Stimulated activated CD8-positive, alpha-beta memory T cell treated with anti-CD3 and anti-CD28 coated beads, Interleukin-15, amount 100 ng/mL, for 4 hours (primary cell): ENCODE measurements at places on chromosomes 12 and 14.

DNA sequence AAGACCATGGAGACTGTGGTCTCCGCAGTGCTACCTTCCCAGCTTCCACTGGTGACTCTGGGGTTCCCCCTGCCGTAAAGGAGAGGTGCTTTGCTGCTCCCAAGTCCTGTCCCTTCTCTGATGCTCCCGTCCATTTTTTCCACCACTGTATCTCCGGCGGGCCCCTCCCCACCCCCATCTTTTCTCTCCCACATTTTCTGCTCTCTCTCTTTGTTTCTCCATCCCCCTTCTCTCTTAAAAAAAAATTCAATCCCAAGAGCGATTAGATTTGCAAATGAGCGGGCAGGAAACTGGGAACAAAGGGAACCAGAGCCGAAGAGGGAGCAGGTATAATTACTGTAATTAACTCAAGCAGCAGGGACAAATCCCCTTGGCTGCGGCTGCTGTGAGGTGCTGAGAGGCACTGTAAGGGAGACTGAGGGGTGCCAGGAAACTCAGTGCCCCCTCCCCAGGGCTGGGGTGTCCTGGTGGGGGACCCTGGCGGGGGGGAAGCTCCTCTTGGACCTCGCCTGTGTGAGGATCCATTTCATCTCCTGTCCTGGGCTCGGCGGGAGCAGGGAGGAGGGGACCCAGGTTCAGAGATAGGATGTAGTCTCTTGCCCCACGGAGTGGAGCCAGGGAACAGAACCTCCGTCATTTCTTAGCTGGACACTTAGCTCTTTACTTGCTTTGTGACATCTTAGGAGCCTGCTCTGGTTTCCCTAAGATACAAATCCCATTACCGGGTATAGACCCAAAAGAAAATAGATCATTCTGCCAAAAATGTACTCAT is 140.4 kb upstream of the NRXN3 start:
- DNase-seq: no peak

DNA sequence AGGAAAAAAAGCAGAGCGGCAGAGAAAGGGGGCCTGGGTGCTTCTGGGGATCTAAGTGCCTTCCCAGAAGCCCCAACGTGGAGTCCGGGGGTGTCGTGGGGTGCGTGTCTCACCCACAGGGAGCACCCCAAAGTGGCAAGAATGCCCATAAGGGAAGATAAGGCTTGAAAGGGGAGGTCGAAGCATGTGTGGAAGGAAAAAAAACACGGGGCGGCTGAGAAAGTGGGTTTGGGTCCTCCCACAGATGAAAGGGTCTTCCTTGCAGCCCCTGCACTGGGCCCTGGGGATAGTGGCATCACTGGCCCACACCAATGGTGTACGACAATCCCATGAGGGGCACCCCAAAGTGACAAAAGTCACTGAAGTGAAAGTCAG is 275.5 kb downstream of the ALG10 start:
- DNase-seq: no peak

DNA sequence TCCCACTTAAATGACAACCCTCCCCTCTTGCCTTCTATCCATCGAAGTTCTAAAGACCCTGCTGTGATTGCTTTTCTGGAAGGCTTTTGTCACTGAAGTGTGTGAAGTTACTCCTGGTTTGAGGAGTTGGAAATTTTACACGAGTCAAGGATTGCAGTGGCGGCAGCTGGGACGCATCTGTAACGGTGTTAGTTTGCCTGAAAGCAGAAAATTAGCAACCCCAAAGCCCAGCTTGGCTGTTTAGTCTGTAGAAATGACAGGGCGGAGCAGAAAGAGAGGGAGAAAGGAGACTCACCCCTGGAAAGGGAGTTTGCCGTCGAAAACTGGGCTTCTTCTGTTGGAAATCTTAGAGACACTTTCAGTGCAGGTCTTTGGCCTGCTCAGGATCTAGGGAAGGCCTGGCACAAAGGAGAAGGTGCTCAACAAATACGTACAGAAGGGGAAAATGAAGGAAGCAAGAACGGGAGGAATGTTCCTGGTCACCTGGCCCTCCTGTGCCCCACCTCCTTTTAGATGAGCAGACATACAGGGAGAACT is 931 bp upstream of the MYF5 start:
- no peak for DNase-seq

GRCh38 chr12:67586951-67587350 is 61.6 kb upstream of the DYRK2 start:
- no peak for DNase-seq

DNA sequence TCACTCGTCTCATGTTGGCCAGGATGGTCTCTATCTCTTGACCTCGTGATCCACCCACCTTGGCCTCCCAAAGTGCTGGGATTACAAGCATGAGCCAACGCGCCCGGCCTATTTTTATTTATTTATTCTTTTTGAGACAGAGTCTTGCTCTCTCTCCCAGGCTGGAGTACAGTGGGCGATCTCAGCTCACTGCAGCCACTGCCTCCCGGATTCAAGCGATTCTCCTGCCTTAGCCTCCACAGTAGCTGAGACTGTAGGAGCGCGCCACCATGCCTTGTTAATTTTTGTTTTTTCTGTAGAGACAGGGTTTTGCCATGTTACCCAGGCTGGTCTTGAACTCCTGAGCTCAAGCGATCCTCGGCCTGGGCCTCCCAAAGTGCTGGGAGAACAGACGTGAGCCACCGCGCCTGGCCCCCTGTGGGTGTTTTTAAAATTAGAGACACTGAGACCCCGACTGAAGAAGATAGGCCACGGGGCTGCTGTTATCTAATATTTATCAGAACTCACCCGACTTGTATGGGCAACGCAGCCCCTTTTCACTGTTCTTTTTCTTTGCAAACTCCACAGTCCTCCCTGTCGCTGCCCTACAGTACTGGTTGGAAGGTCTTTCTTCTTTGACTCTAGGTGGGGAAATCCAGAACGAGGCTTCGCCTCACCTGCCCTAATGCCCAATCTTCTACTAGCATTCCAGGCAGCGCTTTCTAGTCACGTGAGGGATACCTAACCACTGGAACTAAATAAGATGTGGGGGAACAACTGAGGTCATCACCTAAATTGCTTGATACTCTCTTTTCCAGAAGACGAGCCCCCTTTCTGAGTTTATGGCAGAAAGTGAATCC is 1.4 kb upstream of the GABARAPL1 start:
- no peak for DNase-seq

DNA sequence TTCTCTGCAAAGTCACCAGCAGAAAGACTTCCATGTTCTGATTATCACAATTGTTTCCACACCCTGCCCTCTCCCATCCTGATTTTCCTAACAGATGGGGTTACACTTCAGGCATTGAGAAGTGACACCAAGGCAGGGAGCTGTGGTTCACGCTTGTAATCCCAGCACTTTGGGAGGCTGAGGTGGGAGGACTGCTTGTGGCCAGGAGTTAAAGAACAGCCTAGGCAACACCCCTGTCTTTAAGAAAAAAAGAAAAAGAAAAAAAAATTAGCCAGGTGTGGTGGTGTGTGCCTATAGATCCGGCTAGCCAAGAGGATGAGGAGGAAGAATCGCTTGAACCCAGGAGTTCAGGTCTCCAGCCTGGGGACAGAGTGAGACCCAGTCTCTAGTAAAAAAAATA is 5.2 kb downstream of the PPP1CC start:
- no peak for DNase-seq

GRCh38 chr14:20614038-20614840 is 23.1 kb upstream of the RNASE12 start:
- DNase-seq: no peak

DNA sequence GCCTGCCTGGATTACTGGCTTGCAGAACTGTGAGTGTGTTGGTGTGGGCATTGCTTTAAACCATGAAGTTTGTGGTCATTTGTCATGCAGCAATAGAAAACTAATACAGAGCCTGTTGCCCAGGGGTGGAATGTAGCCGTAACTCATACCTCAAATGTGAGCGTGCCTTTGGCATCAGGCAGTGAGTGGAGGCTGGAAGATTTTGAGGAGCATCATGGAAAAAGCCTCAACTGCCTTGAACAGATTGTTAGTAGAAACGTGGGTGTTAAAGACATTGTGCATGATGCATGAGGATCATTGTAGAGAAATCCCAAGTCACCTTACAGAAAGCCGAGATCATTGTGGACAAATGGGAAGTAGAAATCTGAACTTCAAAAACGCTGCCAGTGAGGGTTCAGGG is 580.5 kb downstream of the AACS start:
- no peak for DNase-seq

DNA sequence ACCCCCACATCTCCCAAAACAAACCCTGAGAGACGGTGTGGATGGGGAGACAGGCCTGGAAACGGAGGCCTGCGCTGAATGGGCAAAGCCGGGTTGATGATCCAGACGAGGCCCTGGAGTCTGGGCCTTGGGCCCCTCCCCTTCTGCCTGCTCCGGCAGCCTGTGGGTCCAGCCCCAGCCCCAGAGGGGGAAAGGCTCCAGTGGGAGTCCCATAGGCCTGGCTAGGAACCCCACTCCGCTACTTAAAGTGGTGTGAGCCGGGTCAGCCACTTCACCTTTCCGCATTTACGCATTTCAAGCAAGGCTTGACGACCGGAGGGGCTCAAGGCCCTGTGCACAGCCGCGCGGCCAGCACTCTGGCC is 695 bp upstream of the TNFAIP2 start:
- no peak for DNase-seq

DNA sequence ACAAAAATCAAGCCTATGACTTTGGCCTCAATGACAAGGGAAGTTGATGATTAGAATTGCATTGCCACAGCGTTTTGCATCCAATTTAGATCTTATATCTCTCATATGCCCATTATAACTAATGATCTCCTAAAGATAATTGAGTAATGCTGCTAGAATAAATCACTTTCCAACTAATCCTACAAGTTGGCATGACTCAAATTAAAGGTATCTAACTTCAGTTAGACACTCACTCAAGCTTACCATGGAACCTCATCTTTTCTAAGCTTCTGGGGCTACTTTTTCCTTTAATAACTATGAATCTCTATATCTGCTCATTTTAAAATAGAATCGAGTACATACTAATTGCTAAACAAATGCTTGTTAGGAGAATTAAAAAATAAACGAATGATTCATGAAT is 427.8 kb downstream of the BTG1 start:
- DNase-seq: no peak

DNA sequence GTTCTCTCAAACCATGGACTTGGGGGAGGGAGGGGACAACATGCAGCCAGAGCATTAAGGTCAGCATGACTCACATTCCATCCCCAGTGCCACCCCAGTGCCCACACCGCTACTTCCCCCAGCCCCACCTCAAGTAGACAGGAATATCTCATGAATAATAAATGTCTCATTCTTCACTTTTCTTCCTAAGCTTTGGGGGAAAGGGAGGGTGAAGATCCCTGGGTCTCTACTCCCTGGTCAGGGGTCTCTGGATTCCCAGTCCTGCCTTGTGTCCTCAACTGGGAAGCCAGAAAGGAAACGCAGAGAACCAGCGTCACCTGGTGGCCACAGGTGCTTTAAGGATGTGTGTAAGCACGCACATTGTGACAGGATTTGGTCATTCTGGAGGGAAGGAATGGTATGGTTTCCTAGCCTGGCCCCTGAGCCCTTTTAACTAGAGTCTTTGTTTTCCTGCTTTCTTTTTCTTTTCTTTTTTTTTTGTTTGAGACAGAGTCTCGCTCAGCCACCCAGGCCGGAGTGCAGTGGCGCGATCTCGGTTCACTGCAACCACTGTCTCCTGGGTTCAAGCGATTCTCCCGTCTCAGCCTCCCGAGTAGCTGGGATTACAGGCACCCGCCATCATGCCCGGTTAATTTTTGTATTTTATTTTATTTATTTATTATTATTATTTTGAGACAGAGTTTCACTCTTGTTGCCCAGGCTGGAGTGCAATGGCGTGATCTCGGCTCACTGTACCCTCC is 3.4 kb downstream of the GPR84 start:
- no peak for DNase-seq

GRCh38 chr12:92442782-92443181 is 260.0 kb upstream of the PLEKHG7 start:
- no peak for DNase-seq

GRCh38 chr12:94025756-94026155 is 122.6 kb upstream of the PLXNC1 start:
- no peak for DNase-seq

DNA sequence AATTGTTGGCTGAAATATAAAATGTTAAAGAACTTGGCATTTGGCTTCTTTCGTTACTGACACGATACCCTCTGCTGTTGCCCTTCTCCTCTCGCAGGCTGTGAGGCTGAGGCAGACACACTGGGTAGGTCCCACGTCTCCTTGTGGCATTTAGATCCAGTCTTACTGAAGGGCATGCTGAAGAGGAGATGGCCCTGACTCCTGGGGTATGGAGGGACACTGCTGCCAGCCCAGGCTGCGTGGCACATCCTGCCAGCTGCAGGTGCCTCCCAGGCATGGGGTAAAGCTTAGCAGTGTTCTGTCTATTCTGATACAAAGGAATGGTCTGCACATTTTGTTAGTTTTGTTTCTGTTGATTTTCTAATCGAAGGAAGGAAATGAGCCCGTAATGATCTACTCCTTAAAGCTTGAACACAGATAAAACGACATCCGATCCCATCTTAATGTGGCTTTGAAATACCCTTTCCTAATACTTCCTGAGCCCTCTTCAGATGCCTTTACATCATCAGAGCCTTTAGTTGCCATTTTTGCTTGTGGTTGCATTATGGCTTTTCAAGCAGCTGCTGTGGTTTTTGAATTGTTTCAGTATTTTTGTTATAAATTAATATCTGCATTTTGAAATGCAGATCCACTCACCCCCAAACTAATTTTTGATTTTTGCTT is 61.1 kb downstream of the WDR20 start:
- DNase-seq: no peak

- no peak for DNase-seq
Observed at GRCh38 chr12:19763488-19763887, 324.2 kb downstream of the AEBP2 start.

GRCh38 chr12:24222968-24223367 is 273.5 kb upstream of the SOX5 start:
- no peak for DNase-seq

- DNase-seq: no peak
Observed at GRCh38 chr12:12725956-12726554, 8.9 kb downstream of the CDKN1B start.

GRCh38 chr14:71103662-71104484 is 196.6 kb downstream of the PCNX1 start:
- DNase-seq: no peak

DNA sequence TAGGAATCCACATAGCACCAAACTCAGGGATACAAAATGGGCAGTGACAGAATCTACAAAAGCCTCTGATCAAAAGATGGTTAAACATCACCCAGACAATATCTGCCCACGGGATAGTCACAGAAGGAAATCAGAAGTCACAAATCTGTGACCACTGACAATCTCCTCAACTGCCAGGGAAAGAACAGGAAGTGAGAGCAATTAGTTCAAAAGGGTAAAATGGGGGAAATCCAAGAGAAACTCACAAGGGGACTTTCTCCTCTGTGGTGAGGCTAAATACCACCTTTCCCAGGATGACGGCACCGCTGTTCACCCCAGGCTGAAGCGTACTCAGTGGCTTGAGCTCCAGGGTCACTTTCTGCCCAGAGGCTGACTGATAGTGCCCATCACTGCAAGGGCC is 10.7 kb downstream of the TTC5 start:
- DNase-seq: no peak

- no peak for DNase-seq
Observed at GRCh38 chr14:20356422-20356821, 13.0 kb downstream of the PARP2 start.

- no peak for DNase-seq
Observed at GRCh38 chr12:52607314-52607713, 6.1 kb upstream of the KRT72 start.
